ENCODE measurements at places on chromosomes 3 and 15.
A peak's percentile ranks its signal among the peaks of the same experiment; 100 is the strongest.

GRCh38 chr3:15630646-15631350, 29.3 kb downstream of the BTD start:
- peak; percentile 28 for DNase-seq

DNA sequence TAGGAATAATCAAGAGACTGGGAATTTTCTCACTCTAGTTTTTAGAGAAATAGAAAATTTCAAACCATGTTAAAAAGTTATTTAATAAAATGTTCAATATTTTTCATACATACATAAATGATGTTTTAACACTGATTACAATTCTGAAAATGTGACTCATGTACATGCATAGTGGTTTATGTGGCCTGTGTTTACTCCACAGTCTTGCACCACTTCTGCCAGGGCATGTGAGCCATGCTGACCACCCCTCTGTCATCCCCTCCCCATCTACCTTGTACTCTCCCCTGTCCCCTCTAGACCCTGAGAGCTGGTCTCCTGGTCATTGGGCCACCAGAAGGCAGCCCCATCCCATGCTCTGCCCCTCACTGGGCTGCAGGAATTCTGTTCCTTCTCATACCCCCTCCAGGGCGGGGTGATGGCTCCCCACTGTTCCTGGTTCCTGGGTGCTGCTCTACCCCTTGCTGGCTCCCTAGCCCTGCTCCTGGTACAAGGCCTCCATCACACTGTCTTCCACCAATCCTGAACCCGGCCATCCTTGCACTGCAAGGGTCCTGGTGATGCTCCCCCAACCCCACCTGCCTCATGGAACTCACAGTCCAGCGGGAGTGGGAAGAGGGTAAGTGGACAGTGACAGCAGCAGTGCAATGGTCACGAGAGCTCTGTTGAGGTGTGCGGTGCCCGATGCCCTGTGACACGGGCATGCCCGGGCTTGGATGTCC, 24.2 kb upstream of the SLC41A3 start:
- DNase-seq = no peak

- peak; percentile 23 for DNase-seq
These were observed 85.3 kb upstream of the MBNL1 start for GRCh38 chr3:152183473-152183872.

DNA sequence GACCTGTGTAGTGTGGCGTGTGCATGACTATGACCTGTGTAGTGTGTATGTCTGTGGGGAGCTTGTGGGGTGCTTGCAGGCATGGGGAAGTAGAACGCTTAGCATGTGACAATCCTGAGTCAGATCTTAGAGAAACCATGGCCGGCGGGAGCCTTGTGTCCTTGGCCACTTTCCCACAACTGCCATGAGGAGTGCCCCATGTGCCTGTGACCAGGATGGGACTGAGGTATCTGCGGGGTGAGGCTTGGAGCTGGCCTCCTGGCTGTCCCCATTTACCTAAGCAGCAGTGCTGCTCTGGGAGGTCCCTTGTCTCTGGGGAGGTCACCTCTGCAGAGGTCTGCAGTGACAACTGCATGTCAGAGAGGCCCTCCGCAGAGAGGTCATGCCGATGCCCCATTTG, 23.6 kb downstream of the TRPM1 start:
- no peak for DNase-seq
